Iris pigment epithelial cell (primary cell): ENCODE measurements at places on chromosomes 1 and 21.

DNA sequence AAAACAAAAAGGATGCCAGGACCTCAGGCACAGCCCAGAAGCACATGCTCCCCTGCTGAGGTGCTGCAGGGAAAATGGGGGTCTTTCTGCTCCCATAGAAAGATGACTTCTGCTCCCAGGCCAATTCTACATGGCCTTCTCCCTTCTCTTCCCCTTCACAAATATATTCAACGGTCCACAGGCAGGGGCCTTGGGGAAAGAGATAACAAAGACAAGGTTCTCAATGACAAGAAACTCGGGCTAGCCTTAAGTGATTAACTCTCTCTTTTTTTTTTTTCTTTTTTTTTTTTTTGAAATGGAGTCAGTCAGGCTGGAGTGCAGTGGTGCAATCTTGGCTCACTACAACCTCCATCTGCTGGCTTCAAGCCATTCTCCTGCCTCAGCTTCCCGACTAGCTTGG lies 54.2 kb downstream of the H3-3A start:
- DNase-seq: no peak

- DNase-seq: no peak
These were observed 190.7 kb downstream of the HLX start for GRCh38 chr1:221069986-221070385.

- no peak for DNase-seq
These were observed 154.1 kb upstream of the VAMP3 start for GRCh38 chr1:7616953-7617352.

DNA sequence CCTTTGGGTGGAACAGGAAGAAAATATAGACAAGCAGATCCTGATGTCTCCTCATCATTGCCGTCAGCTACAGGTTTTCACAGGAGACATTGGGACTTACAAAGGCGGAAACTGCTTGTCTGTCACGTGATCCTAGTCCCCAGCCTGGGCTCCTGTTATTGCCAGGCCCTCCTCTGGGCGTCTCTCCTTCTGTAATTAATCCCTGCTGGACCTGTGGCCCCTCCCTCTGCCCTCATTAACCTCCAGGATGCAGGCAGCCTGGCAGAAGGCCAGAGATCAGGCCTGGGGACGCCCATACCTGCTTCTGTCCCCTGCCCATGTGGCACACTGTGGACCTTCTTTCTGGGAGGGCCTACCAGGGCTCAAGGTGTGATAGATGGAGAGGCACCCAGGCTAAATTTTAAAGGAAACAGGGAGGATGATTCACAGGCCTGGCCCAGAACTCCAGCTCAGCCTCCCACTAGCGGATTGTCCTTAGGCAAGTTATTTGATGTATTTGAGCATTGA lies 2.4 kb downstream of the S100A5 start:
- DNase-seq: no peak

DNA sequence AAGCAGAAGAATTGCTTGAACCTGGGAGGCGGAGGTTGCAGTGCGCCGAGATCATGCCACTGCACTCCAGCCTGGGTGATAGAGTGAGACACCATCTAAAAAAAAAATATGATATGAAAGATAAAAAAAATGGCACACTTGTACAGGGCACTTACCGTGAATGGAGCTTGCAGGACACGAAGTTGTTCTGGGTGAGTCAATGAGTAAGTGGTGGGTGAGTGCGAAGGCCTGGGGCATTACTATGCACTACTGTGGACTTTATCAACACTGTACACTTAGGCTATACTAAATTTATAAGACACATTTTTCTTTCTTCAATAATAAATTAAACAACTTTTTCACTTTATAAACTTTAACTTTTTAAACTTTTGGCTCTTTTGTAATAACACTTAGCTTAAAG lies 37.0 kb downstream of the TNFRSF8 start:
- DNase-seq: no peak

- DNase-seq: no peak
These were observed 35.6 kb downstream of the ARID1A start for GRCh38 chr1:26731233-26731902.

DNA sequence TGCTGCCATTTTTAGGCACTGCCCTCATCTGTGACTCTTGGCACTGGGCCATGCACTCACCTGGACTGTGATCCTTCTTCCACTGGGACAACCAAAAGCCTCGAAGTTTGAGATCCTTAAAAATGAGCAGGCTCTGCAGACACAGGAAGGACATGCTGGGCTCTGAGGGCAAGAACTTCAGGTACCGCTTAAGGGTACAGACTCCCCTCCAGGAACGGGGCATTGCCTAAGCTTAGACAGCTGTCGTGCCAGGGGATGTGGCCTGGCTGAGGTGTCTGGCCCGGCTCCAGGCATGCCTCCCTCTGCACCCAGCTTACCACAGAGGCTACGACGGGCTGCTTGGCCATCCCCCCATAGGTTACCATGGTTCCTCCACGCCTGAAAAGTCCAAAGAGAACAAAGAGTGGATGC lies 14.2 kb upstream of the SRSF4 start:
- DNase-seq: no peak

- no peak for DNase-seq
These were observed 154.4 kb upstream of the KLHDC7A start for GRCh38 chr1:18326211-18326897.

DNA sequence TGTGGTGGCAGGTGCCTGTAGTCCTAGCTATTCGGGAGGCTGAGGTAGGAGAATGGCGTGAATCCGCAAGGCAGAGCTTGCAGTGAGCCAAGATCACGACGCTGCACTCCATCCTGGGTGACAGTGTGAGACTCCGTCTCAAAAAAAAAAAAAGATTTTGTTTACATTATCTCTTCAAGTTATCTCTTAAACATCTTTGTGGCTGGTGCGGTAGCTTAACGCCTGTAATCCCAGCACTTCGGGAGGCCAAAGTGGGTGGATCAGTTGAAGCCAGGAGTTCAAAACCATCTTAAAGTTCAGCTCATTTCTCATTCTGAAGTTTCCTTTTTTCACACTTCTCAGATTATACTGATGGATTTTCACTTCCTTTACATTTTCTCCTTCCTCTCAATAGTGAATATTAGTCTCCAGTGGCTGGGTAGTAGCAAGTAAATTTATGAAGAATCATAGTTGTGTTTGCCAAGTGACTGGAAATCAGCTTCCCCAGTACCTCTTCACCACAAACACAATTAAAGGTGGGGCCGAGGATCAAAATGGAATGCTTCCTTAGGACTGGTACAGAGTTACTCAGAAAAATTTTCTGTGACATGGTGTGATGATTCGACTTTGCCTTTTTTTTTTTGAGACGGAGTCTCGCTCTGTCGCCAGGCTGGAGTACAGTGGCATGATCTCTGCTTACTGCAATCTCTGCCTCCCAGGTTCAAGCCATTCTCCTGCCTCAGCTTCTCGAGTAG lies 13.8 kb downstream of the PIP5K1A start:
- peak; percentile 70 for DNase-seq

- no peak for DNase-seq
These were observed 118.0 kb downstream of the ACTL8 start for GRCh38 chr1:17873007-17873675.

GRCh38 chr1:157542676-157543075 lies 9.6 kb downstream of the FCRL5 start:
- no peak for DNase-seq

DNA sequence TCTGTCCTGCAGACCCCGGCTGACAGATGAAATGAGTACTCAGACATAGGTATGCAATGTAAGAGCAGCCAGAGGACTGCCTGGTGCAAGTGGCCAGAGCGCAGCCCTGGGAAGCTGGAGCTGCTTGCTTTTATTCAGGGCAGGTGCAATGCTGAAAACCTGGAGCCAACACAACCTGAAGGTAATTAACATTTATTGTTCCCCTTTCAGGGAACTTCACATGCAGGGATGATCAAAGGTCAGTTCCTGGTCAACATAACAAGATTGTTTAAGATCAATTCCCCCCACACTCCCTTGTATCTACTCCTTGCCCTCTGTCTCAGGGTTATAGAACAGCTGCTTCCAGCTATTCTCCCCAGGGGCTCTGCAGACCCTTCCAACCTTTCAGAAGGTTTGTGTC lies 48.7 kb upstream of the PRELP start:
- DNase-seq: no peak

DNA sequence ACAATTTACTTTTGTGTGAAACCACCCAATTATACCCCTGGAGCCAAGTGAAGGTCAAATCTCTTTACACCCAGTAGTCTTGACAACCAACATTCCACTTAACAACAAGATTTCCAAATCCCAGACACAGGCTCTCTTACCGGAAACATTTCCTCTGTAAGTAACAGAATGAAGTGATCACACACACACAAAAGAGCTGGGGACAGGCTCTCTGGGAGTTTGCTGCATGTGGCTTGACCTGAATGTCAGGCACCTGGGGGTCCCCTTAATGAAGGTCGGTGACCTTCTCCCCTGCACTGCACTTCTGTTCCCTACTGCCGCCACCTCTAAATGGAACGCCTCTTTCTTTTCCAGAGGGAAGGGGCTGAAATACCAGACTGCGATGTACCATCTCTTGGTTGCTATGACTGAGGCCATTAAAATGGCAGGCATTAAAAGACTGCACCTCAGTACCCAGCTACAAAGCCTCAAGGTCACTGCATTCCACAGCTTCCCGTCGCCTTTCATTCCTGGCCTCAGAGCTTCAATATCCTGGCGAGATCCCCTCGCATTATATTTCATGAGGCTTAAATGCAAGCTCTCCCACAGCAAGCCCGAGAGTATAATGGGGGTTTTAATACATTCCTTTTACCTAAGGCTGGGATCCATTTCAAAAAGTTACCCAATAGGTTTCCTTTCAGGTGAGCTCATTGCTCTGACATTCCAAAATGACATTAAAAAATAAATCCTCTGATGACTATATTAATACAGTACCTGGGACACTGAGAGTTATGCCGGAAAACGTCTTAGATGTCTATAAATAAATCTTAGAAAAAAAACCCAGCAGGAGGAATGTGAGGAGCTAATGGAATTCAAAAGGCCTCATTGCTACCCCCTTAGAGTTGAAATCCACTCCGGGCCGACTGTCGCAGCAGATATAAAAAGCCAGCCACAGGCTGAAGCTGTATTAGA lies 90.9 kb upstream of the DIRAS3 start:
- peak; percentile 87 for DNase-seq

- peak; percentile 78 for DNase-seq
These were observed 31.1 kb upstream of the ZBTB40 start for GRCh38 chr1:22420455-22421053.

DNA sequence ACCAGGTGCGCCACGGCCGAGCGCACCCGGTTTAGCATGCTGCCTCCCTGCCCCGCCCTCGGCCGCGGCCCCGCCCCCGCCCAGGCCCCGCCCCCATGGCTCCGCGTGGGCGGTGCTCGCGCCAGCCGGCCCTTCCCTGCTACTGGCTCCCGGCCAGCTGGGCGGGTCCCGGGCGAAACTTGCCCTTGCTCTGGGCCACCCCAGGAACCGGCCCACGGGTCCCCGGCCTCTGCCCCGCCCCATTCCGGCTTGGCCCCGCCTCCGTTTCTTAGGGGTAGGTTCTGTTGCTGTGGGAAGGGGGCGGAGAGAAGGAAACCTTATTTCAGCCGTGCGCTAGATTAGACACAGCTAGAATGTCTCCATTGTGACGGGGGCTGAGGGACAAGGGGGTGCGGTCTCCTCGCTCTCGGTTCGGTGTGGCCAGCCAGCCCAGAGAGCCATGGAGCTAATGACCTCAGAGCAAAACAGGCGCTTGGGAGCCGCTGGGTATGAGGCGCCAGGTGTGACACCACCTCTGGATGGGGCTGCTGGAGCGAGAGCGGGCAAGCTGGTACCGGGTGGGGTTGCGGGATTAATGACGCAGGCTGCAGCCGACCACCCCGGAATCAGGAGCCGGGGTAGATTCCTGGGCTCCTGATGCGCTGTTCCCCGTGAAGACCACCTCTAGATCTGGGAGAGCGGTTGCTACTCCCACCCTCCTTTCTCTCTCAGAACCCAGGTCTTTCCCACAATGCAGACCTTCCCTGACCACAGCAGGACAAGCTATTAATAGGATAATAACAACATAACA lies at the start of gene PPM1J:
PPM1J (minus strand) TSS at position 69 of the 790 bp plus-strand sequence; CDS start at position 38, 31 bp downstream.
- peak; percentile 91 for DNase-seq

GRCh38 chr1:231177226-231177625 lies 15.4 kb downstream of the TRIM67 start:
- no peak for DNase-seq

- peak; percentile 85 for DNase-seq
These were observed 4.0 kb upstream of the CSF3R start for GRCh38 chr1:36486439-36487335.

- DNase-seq: no peak
These were observed 36.7 kb downstream of the ETNK2 start for GRCh38 chr1:204115116-204115515.

DNA sequence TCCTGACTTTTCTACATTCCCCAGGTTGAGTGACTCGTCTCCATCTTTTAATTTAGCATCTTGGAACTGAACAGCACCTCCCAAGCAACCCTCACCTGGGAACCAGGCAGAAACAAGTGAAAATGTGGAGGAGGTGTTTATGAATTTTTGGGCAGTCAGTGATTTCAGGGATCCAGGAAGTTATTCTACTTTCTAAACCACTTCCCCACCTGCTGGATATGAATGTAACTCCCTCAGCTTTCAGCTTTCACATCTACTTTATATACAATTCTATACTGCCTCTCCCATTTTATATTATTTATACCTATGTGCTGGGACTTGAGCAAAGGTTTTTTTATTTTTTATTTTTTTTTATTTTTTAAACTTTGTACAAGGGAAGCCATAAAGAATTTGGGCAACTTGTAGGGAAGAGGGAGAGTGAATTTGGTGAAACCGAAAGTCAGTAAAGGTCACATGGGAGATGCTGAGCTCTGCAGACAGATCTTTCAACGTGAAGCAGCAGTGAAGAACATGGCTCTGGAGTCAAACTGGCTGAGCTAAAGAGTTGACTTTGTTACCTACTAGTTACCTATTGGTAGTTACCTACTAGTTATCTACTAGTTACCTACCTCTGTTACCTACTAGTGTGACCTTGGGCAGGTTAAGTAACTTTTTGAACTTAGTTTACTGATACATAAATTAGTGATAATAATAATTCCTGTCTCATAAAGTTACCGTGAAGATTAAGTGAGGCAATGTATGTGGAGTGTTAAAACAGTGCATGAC lies 45.5 kb downstream of the DDR2 start:
- DNase-seq: no peak

GRCh38 chr1:91548376-91549040 lies 47.9 kb downstream of the CDC7 start:
- no peak for DNase-seq

- DNase-seq: no peak
These were observed 50.6 kb upstream of the LAPTM5 start for GRCh38 chr1:30808067-30808662.

- peak; percentile 90 for DNase-seq
These were observed at the start of gene MINDY1 for GRCh38 chr1:151006327-151007052. TSS of gene MINDY1 (minus strand) at chr1:151006902. CDS start at chr1:151002617, 4,285 bp downstream.
